ENCODE measurements at places on chromosomes 1 and 21.

- DNase-seq: no peak
These were observed 111.2 kb downstream of the LIPI start for GRCh38 chr21:14099570-14099969.

GRCh38 chr1:241968611-241969010 is 11.0 kb downstream of the BECN2 start:
- DNase-seq: no peak

DNA sequence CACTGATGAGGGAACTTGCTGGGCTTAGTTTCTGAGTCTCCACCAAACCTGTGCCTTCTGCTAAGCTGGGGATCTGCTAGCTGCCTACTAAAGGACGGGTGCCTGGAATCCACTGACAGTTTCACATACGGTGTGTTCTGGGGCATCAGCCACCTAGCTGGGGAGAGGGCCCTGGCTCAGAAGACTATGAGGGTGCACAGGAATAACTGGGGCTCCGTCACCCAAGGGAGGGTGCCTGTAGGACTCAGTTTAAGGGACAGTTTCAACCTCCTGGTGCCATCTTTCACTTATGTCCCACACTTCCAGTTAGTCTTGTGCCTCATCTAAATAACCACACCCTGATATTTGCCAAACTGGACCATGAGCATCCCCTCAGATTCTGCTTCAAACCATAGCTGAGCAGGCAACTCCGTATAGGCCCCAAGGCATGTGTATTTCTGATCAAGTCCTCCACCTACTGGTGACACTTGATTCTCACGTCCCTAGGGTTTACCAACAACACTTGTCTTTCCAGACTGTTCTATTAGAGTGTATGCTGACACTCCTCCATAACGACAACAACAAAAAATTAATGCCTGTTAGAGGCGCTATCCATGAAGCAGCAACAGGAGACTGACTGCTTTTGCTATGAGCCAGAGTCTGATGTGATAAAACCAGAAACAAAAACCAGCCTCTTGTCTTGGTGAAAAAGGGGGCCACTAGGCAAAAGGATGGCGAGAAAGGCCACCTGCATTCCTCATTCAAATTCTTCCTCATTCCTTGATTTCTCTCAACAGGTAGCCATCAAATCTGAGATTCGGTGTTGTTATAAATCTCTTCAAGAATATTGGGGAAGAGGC is 55.0 kb upstream of the PAXBP1 start:
- DNase-seq: peak; percentile 45

DNA sequence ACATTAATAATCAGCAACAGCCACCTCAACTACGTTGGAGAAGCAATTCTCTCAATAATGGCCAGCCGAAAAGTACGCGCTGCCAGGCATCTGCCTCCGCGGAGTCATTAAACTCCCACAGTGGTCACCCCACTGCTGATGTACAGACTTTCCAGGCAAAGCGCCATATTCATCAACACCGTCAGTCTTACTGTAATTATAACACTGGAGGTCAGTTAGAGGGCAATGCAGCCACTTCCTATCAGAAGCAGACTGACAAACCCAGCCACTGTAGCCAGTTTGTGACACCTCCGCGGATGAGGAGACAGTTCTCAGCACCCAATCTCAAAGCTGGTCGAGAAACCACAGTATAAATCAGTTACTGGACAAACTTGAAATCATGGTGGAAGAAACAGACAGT is 93.9 kb downstream of the KIF1B start:
- no peak for DNase-seq

- no peak for DNase-seq
These were observed 1.0 kb downstream of the CCDC185 start for GRCh38 chr1:223394242-223394641.

DNA sequence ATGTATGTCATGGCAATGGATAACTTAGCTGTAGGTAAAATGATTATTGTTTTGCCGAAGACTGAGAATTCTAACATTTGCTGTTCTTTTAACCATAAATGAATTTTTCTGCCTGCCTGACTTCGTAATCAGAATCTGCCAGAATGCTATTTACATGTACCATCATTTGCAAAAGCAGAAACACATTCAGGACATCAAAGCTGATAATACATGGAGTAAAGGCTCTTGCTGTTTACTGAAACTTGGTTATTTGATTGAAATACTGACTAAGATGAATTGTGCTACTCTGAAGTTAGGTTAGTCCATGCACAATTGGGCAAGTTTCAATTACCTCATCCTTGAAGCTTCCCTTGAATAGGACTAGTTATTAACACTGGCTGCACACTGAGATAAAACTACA is 293.8 kb downstream of the PLA2G4A start:
- no peak for DNase-seq

DNA sequence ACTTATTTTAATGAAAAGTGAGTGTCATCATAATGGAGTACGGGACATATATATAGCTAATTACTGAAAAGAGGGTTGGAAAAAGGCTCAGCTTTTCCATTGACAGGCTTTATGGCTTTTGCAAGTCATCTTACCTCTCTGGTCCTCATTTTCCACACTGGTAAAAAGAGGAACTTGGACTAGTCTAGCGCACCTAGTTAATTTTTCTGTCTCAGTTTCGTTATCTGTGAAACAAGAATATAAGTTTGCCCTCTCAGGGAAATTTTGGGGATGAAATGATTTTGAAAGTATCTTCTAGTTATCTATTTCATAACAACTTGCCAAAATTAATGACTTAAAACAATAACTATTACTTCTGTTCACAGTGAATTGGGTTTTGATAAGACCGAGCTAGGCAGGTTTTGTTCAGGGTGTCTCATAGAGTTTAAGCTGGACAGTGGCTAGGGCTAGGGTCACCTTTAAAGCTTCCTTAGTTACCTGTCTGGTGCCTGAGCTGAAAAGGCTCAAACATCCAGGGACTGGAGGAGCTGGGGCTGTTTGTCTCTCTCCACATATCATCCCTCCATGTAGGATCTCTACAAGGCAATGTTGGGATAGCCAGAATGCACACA is 91.7 kb downstream of the TYW3 start:
- DNase-seq: no peak

GRCh38 chr1:30507401-30508174 is 215.8 kb downstream of the MATN1 start:
- no peak for DNase-seq

DNA sequence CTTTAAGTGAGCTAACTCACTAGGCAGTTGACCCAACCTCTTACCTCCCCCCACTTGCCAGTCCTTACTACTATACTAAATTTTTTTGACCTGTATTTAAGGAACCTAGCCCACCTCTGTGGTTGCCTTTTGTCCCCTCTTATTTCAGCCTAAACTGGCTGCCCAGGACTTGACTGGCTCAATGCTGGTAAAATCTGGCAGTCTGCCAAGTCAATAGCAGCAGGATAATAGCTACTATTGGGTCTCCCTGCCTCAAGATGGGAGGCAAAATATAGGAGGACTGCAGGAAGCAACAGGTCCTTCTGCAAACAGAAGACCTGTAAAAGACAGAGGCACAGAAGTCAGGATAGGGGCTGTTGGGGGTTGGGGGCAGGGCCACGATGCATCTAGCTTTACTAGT is 144.2 kb upstream of the POGK start:
- DNase-seq: no peak

- no peak for DNase-seq
These were observed 71.7 kb downstream of the JAK1 start for GRCh38 chr1:64894438-64895196.

- DNase-seq: no peak
These were observed 246.1 kb upstream of the DUSP10 start for GRCh38 chr1:221987860-221988520.

GRCh38 chr1:200082329-200082728 is 54.8 kb downstream of the NR5A2 start:
- DNase-seq: no peak

GRCh38 chr1:197674286-197674685 is 101.0 kb downstream of the DENND1B start:
- no peak for DNase-seq

DNA sequence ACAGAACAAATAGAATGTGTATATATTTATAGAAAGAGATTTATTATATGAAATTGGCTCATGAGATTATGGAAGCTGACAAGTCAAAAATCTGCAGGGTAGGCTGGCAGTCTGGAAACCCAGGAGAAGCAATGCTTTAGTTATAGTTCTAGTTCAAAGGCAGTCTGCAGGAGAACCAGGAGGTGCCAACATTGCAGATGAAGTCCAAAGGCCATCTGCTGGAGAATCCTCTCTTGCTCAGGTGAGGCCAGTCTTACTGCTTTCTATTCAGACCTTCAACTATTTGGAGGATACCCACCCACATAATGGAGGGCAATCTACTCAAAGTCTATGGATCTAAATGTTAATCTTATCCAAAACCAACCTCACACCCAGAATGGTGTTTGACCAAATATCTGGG is 75.9 kb upstream of the MRPS6 start:
- no peak for DNase-seq

DNA sequence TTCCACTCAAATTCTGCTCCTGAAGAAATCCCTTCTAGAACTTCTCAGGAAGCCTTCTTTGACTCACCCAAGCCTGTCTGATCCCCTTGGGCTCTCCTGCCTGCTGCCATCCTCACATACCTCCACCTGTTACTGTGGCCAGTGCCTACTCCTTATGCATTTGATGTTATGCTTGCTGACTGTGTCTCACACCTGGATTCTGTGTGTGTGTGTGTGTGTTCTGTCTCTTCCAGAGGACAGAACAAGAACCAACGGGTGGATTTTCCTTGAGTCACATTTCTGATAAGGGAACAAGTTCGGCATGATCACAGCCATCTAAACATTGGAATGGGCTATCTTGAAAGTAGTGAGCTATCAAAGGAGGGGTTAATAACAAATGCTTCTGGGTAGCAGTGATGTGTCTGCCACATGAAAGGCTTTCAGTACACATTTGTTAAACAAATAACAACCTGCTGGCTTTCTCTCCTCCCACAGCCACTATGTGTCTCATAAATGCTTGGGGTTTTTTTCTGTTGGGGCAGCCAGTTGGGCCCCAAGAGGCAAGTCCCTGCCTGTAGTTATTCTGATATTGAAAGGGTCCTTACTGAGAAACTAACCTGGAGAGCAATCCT is 8.9 kb upstream of the GPR37L1 start:
- no peak for DNase-seq

DNA sequence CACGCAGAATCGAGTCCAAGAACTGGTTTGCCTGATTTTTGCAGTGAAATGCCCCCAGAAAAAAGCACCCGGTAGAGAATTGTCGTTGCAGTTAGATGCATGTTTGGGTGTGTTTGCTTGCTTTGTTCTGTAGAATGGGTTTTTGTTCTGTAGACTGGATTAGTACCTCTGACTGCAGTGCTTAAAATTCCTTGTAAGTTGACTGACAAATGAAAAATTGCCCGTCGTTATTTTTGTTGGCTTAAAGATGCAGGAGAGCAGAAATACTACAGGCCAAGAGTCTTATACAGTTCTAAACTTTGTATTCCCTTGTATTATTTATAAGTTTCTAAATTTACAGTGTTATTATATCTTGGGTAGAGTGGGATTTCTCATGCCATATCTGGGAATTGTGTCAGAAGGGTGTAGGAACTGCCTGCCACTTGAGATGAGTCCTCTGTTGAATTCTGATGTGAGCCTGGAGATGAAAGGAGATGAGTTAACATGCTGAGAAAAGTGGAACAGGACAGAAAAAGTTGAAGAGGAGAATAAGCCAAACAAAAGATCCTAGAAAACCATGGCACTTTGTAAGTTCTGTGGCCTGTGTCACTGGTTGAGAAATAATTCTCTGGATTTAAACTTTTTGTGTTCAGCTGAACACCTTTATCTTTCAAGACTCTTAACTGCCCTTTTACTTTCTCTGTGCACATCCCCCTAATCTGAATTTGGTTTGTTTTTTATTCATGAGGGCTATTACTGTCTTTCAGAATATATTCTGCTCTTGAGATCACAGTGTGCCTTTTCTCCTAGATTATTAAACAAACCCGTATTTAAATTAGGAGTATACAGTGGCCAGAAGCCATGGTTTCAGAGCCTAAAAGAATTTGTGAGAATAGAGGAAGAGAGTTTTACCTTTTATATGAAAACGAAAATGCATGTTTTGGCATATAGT is 1.4 kb downstream of the DESI2 start:
- DNase-seq: no peak

DNA sequence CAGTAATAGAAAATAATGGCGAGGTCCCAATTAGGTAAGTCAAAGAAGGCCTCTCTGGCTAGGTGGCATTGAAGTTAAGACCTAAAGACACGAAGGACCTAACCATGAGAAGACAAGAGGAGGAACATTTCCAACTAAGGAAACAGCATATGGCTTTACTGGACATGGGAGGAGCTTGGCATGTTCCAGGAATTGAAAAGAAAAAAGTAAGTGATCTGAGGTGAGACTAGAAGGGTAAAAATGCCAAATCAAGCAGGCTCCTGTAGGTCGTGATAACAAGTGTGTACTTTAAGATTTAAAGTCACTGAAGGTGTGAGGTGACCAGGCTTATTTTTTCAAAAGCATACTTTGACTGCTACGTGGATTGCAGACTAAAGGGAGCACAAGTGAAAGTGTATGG is 13.4 kb upstream of the CLCC1 start:
- no peak for DNase-seq

GRCh38 chr1:75616436-75617433 is 5.8 kb upstream of the SLC44A5 start:
- DNase-seq: no peak

- DNase-seq: no peak
These were observed 19.6 kb downstream of the EDN2 start for GRCh38 chr1:41464885-41465284.

- no peak for DNase-seq
These were observed 634.8 kb downstream of the KCNT2 start for GRCh38 chr1:195973311-195973904.

- DNase-seq: no peak
These were observed 131.2 kb downstream of the PIK3R3 start for GRCh38 chr1:46001081-46001785.

DNA sequence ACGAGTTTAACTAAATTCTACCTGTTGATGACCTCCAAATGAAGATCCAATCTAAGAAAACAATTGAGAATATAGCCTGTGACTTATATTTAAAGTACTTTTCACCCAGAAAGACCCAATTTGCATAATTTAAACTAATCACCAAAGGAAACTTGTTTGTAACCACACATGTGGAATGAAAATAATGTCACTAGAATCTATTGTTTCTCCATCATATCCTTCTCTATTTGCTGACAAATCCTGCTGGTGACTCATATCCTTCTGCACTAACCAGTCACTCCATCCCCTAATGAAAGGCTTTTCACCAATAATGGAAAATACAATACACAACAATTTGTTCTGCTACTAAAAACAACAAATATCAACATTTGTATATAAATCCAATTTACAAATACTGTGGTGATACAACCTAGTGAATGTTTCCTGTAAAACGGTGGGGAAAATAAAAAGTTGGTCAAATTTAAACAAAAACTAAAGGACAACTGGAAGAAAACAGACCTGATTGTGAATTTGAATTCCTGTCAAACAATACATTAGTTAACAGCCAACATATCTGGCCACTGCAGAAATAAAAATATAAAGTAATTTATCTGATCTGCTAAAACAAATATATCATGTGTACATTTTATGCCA is 6.5 kb downstream of the PTP4A2 start:
- no peak for DNase-seq

GRCh38 chr1:2199042-2199810 is 4.7 kb upstream of the FAAP20 start:
- peak; percentile 91 for DNase-seq
